ENCODE measurements at places on chromosomes 13 and 19.

GRCh38 chr19:43754253-43754502 is 584 bp downstream of the SMG9 start:
- peak; percentile 96 for DNase-seq

- DNase-seq: no peak
These were observed 78.9 kb upstream of the FLT1 start for GRCh38 chr13:28573595-28574373.

DNA sequence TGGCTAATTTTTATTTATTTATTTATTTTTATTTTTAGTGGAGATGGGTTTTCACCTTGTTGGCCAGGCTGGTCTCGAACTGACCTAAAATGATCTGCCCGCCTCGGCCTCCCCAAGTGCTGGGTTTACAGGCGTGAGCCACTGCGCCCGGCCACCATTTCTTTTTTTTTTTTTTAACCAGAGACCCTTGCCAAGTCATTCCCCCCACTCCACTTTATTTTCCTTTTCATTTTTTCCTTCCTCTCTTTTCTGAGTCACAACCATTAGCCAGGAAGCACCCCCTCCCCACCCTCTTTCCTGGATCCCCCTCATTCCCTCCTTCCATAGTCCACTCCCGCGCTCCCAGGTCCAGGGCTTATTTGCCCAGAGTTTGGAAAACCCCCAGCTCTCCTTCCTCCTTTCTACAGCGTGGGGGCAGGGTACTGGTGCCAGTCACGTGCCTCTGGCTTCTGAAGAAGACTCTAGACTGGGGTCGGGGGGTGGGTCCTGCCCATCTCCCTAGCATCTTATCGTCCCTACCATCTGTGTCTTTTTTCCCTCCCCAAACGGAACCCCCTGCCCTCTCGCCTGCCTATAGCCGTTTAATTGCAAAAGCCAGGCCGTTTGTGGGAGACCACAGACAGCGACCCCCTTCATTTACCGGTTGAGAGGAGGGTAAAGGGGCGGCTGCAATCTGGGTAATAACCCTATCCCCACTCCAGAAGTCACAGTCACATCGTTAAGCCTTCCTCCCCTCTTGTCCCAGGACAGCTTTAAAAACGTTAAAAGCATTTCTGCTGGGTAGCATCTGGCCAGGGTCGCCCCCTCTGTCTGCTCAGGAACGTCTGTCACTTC is 1.1 kb upstream of the CALR start:
- DNase-seq: peak; percentile 51

DNA sequence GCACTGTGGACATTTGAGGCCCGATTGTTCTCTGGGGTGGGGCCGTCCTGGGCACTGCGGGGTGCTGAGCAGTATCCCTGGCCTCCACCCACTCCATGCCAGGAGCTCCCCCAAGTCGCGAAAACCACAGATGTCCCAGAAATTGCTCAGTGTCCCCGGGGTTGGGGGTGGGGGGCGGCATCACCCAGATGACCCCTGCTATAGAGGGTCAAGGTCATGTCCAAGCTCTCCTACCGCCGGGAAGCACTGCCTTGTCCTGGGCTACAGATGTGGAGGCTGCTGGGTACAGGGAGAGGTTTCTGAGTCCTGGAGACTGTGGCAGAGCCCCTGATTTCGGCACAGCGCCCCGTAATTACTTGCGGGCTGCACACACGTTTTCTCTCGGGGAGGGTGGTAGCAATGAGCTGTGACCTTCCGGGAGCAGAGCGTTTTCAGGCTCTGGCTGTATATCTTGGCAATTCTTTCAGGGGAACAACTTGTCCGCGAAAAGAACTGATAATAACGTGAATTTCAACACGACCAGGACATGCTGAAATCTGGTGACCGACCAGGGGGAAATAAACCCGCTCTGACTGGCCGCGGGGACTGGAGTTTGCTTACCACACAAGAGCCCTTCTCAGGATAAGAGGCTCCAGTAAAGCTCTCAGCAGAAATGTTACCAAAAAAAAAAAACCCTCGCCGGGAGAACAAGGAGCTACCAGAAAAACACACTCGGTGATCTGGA is 68.1 kb downstream of the GNG7 start:
- no peak for DNase-seq

DNA sequence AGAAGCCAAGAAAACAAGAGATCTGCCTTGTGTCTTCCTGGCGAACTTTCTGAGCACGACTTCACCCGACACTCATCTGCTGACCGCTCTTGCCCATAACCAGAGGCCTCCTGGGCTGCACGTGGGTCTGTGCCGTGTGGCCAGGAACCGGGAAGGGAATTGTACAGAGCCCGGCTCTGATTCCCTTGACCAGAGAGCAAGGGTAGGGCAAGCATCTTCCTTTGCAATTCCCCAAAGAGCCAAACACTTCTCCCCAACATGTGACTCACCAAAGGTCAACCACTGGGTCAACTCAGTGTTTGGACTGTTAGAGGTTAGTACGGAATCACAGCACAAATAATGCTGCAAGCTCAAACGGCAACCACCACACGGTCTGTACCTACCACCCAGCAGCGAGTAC is 48.9 kb downstream of the KLF2 start:
- DNase-seq: no peak

GRCh38 chr19:43748685-43749084 is 6.1 kb downstream of the SMG9 start:
- no peak for DNase-seq

- no peak for DNase-seq
These were observed 42.7 kb downstream of the GATAD2A start for GRCh38 chr19:19448238-19448544.

DNA sequence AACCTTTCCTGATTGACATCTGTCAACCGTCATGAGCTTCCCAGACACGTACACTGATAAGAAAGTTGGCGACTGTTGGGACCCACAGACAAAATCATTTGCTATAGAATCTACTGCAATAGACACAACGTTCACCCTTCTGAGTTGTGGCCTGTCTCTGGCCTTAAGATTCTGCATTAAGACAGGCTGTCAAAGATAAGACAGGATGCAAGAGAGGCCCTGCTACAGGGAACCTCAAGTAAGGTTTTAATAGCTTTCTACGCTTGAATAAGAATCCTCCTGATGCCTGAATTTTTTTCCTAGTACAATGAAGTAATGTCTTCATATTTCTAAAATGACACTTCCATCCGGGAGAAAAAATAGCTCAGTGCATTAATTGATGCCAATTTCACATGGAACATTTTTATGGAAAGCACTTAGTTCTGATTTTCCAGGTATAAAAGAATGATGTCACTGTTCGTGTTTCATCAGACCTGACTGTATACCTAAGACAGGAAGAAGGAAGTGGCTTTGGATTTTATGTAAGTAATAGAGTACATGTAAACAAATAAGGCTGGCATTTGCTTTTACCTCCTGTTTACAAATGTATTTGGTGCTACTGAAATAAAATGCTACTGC is 275.2 kb upstream of the GPC6 start:
- DNase-seq: no peak

- DNase-seq: peak; percentile 97
These were observed at the start of gene CLPTM1 for GRCh38 chr19:44954649-44955504. TSS of gene CLPTM1 (plus strand) at chr19:44955380. CDS start at chr19:44955396, 16 bp downstream.

DNA sequence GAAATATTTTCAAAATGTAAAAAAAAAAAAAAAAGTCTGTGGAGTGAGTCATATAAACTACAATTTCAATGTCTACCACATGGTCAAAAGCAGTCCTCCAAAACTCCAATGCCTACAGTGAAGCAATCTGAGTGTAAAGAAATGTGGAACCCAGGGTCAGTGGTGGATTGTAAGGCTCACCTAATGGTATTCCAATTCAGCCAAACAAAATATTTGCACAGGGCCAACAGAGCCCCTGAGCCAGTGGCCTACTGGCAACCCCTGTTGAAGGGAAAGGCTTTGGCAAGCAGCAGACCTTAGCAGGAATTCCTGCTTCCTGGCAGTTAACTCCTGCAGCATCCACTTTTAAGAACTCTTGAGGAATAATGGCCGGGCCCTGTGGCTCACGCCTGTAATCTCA is 3.4 kb downstream of the DNMT1 start:
- DNase-seq: no peak

GRCh38 chr13:43979492-43979891 is 99.8 kb downstream of the LACC1 start:
- DNase-seq: no peak

DNA sequence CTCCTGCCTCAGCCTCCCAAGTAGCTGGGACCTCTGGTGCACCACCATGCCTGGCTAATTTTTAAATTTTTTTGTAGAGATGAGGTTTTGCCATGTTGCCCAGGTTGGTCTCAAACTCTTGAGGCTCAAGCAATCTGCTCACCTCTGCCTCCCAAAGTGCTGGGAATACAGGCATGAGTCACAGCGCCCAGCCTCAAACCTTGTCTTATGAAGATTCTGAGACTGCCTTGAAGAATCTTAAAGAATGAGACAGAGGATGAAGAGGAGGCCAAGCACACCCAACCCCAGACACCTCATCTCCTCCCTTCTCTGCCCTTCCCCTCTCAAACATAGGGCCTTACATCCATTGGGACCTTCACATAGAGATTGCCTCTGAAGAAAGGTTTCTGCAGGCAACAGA is 179.7 kb downstream of the ABCC4 start:
- no peak for DNase-seq

DNA sequence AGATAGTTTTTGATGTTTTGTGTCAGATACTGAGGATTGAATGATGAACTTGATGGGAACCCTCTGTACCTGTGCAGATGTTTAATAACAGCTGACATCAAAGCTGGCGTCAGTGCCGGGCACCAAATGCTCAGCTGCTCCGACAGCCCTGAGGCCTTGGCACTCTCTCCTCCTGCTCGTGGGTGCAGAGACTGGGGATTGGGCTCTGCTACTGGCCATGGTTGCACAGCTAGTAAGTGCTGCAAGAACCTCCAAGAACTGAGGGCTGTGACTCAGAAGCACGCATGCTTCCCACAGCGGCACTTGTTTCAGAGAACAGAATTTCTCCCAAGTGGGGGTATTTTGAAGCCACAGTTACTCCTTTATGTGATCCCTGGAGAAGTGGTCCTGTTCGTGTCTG is 5.9 kb downstream of the LAMP1 start:
- DNase-seq: no peak
